Naive thymus-derived CD4-positive, alpha-beta T cell (primary cell): ENCODE measurements at places on chromosomes 2 and 18.

GRCh38 chr18:7000484-7001096 lies 117.0 kb downstream of the LAMA1 start:
- no peak for DNase-seq

DNA sequence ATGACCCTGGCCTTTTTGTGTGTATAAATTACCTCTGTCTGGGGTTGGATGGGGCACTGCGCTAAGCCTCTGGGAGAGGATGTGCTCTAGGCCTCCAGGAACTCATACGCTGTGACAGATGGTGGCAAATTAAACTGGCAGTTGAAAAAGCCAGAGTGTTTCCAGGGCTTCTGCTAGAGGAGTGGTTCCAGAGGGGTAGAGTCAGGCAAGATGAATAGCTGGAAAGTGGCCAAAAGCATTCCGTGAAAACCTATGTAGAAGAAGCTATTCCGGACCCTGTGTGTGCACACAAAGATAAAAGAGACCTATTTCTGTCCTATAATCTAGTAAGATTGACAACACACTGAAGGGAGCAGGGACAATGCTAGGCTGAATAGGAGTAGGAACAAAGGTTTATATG lies 84.8 kb downstream of the ACTR3 start:
- no peak for DNase-seq

DNA sequence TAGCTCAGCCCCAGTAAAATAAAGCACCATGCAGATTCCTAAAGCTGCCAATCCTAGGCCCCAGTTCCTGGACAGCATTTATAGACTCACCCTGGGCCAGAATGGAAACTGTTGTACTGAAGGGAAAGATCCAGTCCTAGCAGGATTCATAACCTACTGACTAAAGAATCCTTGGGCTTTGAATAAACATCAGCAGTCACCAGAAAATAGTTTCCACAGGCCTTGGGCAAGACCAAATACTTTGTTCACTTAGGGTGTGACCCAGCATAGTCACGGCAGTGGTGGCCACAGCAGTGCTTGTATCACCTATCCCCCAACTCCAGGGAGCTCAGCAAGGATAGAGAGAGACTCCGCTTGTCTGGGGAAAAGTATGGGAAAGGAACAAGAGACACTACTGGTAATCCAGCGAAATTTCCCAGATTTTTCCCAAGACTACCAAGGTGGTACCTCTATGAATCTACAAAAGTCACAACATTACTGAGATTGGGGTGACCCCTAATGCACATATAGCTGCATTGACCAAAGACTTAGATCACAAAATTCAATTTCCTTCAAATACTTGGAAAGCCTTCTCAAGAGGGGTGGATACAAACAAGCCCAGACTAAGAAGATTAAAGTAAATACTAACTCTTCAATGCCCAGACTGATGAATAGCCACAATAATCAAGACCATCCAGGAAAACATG lies 748.1 kb upstream of the LRATD1 start:
- DNase-seq, result no peak

DNA sequence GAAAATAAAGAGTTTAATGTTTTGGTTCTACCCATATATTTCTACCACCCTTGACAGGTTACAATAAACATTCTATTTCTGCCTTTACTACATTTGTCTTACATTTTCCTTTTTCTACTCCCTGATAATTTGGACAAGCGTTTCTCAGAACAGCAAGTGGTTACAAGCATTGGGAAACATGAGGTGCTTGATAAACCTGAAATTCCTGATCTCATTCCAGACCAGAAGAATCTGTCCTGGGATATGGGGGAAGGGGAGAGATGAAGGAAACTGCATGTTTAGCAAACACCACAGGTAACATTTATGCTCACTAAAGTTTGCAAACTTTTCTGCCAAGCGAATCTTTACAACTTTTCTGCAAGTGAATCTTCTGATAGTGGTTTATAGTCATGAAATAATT lies 28.3 kb upstream of the DSC1 start:
- no peak for DNase-seq

- no peak for DNase-seq
Measured at GRCh38 chr18:3478262-3478978, 28.4 kb downstream of the TGIF1 start.

DNA sequence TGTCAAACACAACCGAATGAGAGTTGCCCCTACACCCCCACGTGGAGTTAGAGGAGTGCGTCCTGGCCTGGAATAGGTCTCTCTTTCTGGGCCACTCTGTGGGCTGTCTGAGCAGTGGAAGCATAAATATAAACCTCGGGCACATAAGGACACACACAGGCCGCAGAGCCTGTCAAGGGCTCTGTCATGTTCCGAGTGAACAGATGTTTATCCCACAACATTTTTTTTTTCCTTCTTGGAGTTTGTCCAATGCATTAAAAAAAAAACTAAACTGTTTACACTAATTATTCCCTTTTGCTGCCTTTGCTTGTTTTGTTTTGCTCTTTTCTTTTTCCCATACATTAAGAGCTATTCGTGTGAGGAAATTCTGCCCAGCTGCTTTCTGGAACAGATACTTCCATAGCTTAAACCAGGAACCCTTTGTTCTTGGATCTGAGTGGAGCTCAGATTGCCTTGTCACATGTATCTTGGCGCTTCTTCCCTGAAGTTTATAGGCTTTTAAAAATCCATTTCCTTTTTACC lies 228.3 kb upstream of the FOSL2 start:
- DNase-seq, result no peak

DNA sequence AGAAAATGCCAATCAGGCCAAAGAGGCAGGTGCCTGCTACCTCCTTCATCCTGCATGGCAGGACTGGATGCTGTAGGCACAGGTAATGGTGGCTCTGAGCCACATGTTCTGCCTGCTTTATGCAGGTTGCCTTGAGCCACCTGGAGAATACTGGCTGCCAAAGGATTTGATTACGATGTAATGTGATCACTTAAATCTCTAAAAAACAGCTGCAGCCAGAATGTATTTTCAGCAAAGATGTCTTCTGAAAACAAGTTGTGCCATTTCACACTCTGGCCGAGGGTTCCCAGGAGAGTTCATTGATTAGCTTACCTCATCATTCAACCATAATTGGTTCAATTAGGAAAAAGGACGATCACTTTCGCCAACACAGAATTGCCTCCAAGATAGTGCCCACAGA lies 17.9 kb upstream of the MSGN1 start:
- DNase-seq, result no peak

DNA sequence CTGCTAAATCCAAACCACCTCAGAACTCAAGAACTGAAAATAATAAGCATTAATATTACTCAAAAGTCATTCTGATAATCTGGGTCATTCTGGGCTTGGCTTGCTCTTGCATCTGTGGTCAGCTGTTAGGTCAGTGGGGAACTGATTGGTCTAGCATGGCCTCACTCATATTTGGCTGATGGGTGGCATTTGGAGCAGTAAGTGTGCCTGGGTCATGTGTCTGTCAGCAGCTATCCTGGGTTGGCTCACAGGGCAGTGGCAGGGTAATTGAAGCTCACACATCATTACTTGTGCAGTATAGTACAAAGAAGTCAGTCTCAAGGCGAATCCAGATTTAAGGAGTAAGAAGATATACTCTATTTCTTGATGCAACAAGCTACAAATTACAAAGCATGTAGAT lies 9.6 kb downstream of the RPL37A start:
- DNase-seq, result no peak

DNA sequence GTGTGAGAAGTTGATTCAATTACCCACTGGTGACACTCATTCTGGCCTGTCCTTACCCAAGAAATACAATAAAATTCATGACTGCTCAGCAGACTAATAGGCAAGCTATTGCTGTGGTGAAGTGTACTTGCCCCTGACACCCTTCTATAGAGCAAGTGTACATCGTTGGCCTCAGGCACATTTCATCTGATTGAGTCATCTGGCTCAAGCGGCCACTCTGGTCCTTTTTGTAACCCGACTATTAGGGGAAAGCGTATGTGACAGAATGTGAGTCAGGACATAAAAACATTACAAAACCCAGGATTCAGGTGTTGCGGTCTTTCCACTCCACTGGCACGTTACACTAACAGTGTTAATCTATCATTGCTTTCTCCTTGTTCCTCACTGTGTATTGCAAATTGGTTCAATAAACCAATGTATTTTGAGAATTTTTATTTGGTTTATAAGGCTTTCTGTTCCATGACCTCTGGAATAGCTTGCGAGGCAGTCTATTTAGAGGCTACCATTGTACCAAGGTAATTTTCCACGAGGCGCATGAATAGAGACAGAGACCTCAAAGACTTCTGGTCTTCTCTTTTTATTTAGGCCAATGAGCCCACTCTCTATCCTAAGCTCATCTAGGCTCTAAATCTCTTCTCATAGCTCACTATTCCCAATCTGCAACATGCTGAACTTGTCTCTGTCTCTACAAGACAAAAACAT lies 10.2 kb upstream of the TTC32 start:
- no peak for DNase-seq

GRCh38 chr2:218743068-218743467 lies 32.4 kb downstream of the TTLL4 start:
- DNase-seq, result no peak

GRCh38 chr18:34880882-34881834 lies 160.1 kb upstream of the MAPRE2 start:
- DNase-seq, result no peak

DNA sequence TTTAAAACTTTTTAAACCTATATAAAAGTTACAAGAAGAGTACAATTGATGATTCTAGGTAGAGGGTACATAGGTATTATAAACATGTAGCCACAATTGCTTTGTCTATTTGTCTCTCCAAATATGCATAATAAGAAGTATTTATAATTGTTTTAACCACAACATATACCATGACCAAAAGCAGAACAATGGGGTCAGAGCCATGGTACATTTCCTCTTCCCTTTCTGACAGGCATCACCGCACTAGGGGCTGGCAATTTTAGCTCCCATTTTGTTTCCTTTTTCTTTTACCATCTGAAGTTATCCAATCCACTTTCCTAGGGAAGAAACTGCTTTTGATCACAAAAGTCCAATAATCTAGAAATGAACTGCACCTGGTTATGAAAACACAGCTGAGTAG lies 49.3 kb downstream of the TMX3 start:
- DNase-seq, result no peak

DNA sequence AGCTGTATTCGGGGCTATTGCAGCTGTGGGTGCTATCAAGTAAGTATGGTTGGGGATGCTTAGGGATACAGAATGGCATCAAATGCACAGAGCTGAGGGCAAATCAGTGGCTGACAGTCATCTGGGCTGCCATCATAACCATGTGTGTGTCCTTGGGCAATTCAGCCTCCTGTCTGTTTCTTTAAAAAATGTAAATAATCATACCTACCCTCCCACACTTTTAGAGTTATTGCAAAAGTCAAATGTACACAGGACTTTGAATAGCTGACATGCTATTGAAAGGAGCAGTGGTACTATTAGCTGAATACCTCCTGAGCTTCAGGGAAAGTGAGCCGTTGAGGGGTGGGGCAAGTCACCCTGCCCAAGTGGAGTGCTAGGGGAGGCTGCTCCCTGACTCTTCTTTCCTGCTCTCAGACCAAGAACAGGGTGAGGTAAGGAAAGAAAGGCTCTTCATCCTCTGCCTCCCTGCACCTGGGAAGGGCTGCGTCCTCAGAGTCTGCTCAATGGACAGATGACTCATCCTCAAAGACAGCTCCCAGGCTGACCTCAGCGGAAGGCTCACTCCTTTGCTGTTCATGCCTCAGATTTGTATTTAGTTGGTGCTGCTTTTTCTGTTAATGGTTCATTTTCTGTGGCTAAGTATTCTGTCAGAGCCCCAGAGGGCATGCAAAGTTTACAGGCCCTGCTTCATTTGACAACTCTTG lies 54.9 kb upstream of the BZW1 start:
- no peak for DNase-seq

GRCh38 chr18:8496186-8496585 lies 113.1 kb upstream of the RAB12 start:
- no peak for DNase-seq

DNA sequence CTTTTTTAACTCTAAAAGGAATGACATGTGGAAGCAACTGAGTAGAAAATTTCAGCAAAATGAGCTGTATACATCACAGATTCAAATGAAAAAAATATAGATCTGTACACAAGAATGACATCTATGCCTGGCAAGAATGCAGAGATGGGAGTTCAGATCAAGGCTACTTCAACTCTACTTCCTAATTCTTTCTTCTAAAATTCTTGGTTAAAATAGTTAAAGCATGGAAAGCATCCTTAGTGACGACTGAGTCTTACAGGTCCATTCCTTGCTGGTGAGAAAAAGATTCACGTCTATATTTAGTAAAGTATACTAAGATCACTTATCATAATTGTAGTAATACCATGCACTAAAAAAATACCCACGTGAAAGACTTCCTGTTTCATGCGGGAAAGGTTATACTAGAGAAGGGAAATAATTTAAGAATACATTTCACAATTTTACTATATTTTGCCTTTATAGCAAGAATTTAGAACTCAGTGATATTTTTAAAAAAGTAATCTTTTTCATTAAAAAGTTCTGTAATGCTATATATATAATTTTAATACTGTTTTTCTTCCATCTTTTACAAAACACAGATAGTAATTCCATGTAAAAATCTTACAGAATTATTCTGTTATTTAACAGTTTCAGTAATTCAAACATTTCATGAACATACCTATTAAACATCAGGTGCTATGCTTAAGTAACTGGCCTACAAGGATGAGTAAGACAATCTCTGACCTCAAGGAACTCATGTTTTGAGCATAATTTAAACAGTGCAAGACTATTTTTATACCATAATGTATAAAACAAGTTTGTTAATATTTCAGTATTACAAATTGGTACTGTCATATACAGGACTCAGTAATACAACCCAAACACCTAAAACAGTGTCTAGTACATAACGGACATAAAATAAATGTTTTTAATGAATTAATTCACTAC lies 159.6 kb downstream of the BAZ2B start:
- no peak for DNase-seq

DNA sequence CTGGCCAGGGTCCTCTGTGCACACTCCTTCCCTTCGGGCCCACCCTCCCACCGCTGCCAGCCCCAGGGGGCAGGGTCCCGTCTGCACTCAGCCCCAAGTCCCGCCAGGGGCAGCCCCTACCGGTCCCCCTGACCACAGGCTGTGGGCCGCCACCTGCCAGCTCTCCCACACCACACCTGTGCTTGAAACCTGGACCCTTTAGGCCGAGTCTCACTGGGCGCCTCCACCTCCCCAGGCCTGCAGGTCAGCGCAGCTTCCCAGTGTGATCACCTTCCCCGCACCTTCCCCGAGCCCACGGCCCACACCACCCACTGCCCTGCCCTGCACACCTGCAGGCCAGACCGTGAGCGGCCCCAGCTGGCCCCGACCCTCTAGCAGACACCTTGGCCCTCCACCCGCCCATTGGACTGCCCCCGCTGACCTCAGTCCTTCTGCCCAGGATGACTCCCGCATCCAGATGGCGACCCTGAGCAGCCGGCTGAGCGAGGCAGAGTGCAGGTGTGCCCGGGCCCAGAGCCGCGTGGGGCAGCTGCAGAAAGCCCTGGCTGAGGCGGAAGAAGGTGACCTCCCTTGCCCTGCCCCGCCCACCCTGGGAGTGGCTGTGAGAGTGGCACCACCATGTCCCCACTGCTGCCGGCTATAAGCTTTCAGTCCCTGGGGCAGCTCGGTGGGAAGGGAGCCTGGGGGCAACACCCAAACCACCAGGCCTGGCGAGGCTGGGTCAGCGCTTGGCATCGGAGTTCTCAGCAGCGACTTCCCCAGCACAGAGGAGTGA lies 31.3 kb upstream of the SNED1 start:
- DNase-seq, result no peak
